ENCODE measurements at places on chromosomes 16 and 17.

GRCh38 chr16:69773260-69773947 lies 11.3 kb downstream of the WWP2 start:
- DNase-seq: no peak

DNA sequence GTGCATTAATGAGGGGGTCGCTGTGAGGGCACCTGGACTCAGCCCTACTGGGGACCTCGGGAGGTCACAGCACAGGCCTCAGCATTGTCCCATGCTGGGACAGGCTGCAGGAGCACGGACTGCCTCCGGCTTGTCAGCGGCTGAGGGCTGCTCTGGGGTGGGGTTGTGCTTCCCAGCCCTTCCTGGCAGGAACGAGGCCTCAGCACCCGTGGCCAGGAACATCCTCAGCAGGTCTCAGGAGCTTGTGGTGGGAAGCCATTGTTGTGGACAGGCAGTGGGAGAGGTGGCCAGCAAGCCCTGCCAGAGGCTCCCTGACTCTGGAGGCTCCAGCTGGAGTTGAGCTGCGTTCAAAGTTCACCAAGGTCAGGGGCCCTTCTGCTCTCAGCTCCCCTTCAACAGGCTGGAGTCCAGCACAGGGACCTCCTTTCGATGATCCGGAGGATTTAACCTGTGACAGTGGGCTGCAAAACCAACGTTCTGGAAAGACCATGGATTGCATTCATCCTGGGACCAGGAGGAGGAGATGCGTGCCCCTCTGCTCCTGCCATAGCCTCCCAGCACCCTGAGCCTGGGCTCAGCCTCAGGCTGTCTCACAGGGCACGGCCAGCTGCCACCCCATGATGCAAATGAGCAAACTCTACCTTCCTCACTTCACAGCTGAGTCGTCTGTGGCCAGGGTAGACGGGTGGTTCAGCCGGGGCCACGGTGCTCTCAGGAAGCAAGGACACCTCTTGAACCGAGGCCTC lies 32.6 kb downstream of the FOXL1 start:
- DNase-seq: no peak

GRCh38 chr16:85755929-85756768 lies 5.3 kb upstream of the C16orf74 start:
- DNase-seq: no peak

GRCh38 chr17:20278805-20279204 lies 188.5 kb downstream of the LGALS9B start:
- no peak for DNase-seq

GRCh38 chr17:29135464-29135863 lies 44.7 kb downstream of the MYO18A start:
- DNase-seq: no peak

DNA sequence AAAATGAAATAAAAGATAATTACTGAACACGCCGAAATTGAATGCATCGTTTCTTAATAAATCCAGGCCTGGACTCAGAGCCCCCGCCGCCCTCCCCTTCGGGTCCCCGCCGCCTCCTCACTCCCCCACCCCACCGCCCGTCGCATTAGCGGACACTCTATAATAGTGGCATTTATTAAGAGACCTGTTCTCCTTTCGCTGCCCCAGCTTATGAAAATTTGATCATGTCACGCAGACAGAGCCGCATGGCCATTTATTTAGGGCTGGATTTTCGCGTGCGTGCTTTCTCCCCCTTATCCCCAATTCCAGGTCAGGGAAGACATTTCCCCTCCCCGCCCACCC lies 6.3 kb upstream of the HOXB2 start:
- DNase-seq: no peak

DNA sequence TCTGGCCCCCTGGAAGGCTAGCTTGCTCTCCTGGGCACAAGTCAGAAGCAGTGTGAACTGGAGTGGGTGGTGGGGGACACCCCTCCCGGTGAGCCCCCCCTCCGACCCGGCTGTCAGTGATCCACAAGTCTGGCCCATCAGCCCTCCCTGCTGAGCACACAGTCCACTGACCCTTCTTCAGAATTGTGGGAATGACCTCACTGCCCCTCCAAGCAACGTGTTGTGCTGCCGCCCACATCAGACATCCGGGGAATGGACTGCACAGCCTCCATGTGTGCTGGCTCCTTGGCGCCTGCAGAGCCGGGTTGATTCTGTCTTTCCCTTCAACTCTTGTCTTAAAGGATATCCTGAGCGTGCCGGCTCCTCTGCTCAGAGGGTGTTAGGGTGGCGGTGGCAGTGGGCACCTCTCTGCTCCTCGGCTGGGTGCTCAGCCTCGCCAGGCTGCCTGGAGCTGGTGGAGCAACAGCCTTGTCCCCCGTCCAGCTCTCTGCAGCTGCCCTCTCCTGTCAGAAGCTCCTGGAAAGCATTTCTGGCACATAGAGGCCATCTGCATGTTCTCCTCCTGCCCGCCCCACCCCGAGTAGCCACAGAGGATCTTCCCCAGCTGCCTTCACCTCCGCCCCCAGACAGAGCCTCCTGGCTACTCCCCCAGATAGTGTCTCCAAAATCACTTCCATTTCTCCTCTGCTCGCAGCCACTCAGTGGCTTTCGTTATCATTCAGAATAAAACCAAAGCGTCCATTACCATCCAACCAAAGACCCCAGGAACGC lies 19.8 kb downstream of the NPTX1 start:
- no peak for DNase-seq

DNA sequence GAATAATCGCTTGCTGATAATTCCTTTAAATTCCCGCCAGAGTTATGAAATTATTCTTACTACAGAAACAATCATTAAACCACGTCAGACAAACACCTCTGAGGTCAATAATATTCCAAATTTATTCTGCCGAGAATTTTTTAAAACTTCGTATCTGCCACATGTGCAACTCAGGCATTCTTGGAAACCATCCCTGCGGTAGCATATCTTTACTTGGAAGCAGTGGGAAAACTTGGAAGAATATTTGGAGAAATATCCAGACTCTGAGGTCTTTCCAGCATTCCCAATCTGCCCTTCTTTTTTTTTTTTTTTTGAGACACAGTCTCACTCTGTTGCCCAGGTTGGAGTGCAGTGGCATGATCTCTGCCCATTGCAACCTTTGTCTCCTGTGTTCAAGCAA lies 2.0 kb upstream of the CCL11 start:
- no peak for DNase-seq

DNA sequence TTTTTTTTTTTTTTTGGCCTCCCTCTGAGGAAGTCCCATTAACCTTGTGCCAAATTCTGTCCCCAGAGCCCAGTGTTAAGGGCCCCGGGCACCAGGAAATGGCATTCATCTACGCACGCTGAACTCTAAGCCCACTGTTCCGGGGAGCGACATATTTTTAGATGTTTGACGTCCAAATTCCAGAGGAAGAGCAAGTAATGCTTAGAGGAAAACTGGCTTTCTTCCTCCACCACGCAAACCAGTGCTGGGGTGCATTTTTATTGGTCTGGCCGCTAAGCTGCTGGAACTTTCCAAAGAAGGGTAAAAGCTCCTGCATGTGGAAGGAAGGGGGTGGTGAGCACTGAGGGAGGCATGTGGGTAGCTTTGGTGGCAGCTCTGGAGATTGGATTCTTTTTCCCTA lies 8.3 kb downstream of the WFDC1 start:
- no peak for DNase-seq

- DNase-seq: no peak
Observed at GRCh38 chr16:86495756-86496261, 14.5 kb upstream of the FOXF1 start.

GRCh38 chr16:81810361-81810760 lies 31.3 kb downstream of the PLCG2 start:
- no peak for DNase-seq

Measured in DMS 273 treated with DMSO at 0.1 percent for 48 hours (cell line).